Globus pallidus (tissue), 1 donor: ENCODE measurements at places on chromosomes 12 and 14.

DNA sequence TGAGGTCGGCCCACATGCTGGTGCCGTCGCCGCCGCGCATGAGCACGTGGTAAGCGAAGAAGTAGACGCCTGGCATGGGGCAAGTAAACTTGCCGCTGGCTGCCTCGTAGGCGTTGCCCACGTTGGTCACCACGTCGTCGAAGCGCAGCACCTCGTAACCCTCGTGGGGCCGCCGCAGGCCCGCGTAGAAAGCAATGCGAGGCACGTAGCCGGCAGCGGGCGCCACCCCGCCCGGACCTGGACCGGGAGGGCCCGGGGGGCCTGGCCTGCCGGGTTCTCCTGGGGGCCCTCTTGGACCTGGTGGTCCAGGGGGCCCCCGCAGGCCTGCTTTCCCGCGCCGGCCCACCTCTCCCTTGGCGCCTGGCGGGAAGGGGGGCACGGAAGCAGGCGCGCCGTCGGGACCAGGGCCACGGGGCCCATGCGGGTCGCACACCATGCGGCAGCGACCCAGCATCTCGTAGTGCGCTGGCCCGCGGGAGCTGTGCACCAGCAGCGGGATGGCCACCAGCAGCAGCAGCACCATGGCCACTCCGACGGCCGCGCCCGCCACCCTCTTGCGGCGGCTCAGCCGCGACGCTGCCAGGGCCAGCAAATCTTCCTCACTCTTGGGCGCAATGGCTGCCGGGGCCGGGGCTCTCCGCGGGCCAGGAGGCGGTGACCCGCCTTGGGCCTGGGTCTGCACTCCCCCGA is 888 bp downstream of the C1QL4 start:
- no peak for DNase-seq

- no peak for DNase-seq
Measured at GRCh38 chr12:22321638-22322037, 12.9 kb downstream of the ST8SIA1 start.

DNA sequence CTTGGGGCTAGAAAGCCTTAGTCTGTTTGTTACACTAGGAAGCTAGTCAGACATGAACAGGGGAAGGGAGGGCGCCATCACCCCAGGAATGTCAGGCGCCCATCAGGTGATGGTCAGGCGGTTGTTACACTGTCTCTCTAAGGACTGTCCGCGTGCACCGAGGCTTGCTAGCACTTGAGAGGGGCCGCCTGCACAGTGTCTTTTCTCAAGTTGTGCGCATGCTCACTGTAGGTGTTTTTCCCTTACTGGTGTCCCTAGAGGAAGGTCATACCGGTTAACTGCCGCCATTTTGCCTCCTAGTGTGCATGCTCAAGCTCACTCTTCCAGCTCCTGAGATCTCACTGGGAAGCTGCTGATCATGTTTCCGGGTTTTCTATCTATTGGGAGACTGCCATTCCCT is 855.0 kb upstream of the TMEM132C start:
- DNase-seq: no peak

DNA sequence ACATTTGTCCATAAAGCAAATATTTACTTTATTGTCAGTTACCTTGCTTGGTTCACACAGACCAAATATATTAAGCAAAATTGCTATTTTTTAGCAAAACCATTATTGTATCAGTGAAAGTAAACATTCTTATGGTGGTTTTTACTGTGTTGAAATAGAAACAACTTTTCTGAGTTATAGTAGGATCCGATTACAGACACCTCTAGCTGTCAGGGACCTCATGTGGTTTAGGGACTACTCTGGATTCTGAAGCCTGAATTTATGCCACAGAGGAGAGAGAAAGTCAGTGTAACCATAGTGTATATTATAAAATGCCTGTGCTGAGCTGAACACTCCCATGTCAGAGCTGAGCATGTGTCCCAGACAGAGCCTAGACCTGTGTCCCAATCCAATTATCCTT is 287.5 kb downstream of the FLRT2 start:
- DNase-seq: no peak

DNA sequence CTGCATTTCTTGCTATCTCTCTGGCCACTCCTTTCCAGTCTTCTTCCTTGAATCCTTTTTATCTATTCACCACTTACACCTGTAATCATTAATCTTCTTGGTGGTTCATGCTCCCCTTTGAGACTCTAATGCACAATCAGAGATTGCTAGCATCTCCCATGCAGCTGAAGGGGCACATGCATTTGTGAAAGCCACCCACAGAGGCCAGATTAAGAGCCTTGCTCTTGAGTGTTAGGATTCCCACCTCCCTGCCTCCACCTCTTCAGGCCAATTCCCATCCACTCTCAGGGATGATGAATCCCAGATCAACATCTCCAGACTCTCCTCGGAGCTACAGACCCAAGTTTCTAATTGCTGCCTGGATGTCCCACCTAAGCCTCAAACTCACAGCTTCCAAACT is 19.4 kb upstream of the KRT18 start:
- DNase-seq: no peak

- no peak for DNase-seq
Measured at GRCh38 chr14:96747608-96748007, 49.6 kb upstream of the VRK1 start.

DNA sequence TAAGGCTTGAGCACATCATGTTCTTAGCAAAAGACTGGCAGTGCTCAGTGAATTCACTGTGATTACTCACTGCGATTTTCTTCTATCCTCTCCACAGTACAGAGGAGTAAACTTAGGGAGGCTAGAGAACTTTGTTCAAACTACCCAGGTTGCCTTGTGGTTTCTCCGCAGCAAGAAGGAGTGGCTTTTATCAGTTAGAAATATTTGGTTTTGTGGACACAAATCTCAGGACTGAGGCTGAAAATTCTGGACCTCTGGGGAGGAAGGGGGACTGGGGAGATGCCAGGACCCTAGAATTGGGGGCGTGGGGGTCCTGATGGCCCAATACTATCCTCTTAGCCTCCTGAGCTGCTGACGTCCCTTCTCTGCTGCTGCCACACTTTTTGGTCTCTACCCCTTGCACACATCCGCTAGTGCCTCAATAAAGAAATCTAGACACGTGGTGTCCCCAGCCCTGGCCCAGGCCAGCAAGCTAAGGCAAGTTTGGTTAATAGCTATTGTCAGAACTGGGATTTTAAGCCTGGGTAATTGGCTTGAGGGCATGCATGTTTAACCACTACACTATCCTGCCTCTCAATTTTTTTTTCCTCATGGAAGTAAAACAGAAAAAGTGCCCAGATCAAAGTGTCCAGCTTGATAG is 842 bp downstream of the OAS2 start:
- DNase-seq: no peak

- DNase-seq: no peak
Measured at GRCh38 chr14:59292028-59292427, 103.6 kb downstream of the DAAM1 start.

- peak; percentile 61 for DNase-seq
Measured at GRCh38 chr12:130070126-130070611, 92.1 kb upstream of the FZD10 start.

DNA sequence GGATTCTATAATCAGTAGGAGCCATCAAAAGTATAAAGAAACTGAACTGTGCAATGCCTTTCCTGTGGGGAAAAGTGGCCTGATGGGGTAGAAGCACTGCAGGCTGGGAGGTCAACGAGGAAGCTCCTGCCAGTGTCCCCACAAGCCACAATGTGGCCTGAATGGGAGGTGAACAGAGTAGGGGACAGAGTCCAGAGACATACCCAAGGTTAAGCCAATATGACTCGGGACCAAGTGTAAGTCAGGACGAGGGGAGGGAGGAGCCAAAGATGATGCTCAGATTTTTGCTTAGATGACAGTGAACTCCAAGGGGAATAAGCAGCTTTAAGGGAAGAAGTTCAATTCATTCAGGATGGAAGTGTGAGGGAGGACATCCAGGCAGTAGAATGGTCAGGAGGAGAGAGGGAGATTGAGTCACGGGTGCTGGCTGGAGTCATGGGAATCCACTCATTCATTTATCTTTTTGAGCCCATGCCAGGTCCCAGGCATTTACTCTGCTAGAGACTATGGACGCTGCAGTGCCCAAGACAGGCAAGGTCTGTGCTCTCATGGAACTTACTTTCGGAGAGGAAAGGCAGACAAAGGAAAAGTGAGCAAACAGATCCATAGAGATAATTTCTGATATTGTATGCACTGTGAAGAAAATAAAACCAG is 29.1 kb downstream of the DPF3 start:
- DNase-seq: no peak

GRCh38 chr14:58356268-58356667 is 39.5 kb upstream of the TOMM20L start:
- DNase-seq: no peak

GRCh38 chr12:94659346-94659930 is 9.1 kb upstream of the TMCC3 start:
- no peak for DNase-seq

GRCh38 chr12:45849289-45849688 is 119.8 kb downstream of the ARID2 start:
- no peak for DNase-seq

- DNase-seq: no peak
Measured at GRCh38 chr12:88258396-88258795, 116.3 kb downstream of the TMTC3 start.

DNA sequence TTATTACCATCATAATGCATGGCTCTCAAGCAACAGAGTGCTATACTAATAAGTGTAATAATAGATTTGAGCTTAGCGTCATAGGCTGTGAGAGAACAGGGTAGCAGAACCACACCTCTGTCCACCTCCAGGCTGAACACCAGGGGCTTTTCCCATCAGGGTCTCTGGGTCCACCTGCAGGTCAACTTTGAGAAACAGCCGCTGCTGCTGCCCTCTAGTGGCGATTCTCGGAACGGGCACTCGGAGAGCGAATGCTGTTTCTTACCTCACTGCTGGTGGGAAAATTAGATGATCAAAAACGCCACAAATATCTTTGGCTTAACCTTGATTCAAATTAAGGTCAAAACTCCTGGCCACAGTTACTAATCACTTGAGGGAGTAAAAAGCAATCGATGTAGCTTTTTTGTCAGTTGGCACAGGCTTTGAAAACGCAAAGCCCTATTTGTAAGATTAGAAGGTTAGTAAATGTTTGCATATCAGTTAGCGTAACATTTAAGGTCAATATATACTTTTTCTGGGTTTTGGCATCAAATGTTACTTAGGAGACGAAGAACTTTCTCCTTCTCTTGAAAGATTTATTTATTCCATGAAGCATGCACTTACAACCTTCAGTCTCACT is 127.9 kb upstream of the TMEM132D start:
- peak; percentile 47 for DNase-seq

DNA sequence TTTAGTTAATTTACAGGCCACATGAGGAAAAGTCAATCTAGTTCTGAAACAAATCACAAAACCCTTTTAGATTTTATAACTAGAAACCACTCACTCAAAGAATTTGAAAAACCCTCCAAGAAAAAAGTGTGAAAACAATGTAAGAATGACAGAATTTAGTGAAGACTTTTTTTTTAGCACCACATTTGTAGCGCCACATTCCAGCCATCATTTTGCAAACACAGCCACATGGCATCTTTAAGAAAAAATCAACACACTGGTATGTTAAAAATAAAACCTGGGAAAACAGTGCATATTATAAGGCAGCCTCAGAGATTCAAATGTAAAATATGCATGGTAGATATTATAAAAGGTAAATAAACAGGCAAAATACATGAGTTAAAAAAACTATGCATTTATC is 22.3 kb upstream of the ALX1 start:
- DNase-seq: no peak

DNA sequence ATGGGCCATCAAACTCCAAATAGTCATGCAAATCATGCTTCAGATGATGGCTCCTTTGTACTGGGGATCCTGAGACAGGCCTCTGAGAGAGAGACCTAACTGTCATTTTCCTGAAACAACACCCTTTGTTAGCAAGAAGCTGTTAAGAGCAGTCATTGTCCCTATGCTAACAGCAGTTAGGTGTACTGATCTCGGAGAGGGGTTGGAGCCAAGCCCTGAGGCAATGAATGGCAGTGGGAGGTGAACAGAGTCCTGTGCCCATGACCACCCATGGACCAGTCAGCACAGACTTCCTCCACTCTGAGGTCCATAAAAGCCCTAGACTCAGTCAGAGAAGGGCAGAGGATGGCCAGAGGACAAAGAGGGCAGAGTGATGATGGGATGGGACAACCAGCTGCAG is 747.6 kb upstream of the LRFN5 start:
- no peak for DNase-seq

DNA sequence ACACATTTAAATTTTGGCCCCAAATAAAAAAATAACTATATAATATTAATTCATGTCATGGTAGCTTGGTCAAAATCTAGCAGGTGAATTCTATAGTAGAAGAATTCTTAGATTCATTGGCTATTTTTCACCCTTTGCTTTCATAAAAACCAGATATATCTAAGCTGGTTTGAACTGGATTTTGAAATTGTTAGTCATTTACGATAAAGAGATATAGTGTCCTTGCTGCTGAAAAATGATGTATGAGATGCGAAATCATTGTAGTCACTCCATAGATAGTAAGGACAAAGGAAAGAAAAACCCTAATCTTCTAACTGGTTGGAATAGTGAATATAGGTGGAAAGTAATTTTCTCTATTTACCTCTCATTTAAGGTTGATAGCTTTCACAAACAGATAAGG is 12.2 kb upstream of the HIF1A start:
- DNase-seq: no peak

DNA sequence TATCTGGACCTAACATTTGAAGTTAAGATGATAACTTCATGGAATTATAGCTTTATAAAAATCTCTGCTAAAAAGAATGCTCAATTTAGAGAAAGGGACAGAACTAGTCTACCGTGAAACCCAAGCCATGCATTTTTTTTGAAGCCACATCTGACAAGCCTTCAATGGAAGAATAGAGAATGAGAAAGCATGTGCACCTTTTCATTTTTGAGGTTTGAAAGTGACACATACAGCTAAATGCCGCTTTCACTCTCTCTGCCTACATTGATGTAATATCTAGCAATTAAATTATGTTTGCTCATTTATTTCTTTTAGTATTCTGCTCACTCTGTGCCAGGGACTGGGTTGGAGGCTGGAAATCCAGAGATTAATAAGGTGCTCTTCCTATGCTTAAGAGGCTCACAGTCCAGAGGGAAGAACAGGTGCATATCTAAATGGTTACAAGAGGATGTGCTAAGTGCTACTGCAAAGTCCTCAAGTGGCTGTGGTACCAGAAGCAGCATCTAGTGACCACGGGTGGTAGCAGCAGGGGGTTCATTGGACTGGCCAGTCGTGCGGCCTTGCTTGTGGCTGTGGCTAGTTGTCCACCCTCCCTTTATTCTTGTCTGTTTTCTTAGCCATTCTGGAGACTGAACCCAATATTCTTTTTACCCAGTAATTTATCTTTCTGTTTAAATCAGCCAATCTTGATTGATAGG is 60.4 kb downstream of the PPP1R36 start:
- DNase-seq: no peak

DNA sequence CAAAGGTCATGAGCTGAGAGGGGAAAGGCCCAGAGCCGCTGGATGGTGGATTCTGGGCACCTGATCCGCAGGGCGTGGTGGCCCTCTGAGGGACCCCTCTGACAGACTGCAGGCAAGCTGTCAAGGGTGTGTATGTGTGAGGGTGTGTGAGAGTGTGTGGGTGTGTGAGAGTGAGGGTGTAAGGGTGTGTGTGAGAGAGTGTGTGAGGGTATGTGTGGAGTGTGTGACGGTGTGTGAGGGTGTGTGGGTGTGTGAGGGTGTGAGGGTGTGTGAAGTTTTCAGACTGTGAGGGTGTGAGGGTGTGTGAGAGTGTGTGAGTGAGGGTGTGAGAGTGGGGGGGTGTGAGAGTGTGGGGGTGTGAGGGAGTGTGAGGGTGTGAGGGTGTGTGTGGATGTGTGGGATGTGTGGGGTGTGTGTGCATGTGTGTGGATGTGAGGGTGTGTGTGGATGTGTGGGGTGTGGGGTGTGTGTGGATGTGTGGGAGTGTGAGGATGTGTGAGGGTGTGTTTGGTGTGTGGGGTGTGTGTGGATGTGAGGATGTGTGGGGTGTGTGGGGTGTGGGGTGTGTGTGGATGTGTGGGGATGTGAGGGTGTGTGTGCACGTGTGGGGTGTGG is 156.7 kb downstream of the TMEM121 start:
- DNase-seq: no peak
